Cerebellar nuclear complex (tissue), 1 donor: ENCODE measurements at places on chromosomes 1 and 21.

- DNase-seq: no peak
These were observed 30.2 kb downstream of the S100A6 start for GRCh38 chr1:153505576-153505975.

GRCh38 chr21:39020751-39021477, 162.3 kb downstream of the PSMG1 start:
- DNase-seq: no peak

GRCh38 chr1:44810101-44810761, 1.9 kb downstream of the BTBD19 start:
- DNase-seq: no peak

DNA sequence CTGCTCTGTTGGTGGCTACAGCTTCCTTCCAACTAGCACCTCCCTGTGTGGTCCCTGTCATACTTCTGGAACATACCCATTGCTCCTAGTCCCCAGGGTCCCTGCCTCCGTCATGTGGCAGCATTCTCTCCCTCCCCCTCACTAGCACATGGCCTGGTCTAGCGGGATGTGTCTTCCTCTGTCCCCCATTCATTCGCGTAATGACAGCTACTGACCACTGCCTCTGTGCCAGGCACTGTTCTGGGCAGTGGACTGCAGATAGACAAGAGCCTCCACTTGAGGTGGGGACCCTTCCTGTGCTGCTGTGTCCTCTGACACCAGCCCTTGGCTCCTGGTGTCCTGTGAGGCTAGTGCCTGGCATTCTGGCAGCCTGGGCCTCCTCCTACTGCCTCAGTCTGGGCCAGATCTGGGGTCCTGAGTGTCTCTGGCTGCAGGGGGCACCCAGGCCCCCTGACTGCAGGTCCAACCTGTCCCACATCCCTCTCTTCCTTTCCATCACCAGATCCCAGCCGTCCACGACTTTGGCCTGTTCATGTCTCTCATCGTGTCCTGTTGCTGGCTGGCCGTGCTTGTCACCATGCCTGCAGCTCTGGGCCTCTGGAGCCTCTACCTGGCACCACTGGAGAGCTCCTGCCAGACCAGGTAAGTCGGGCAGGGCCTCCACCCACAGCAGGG, 38.1 kb downstream of the DISP3 start:
- no peak for DNase-seq

GRCh38 chr1:220356981-220357850, 85.0 kb upstream of the RAB3GAP2 start:
- no peak for DNase-seq

- DNase-seq: no peak
These were observed 127.3 kb downstream of the HHIPL2 start for GRCh38 chr1:222420633-222421032.

DNA sequence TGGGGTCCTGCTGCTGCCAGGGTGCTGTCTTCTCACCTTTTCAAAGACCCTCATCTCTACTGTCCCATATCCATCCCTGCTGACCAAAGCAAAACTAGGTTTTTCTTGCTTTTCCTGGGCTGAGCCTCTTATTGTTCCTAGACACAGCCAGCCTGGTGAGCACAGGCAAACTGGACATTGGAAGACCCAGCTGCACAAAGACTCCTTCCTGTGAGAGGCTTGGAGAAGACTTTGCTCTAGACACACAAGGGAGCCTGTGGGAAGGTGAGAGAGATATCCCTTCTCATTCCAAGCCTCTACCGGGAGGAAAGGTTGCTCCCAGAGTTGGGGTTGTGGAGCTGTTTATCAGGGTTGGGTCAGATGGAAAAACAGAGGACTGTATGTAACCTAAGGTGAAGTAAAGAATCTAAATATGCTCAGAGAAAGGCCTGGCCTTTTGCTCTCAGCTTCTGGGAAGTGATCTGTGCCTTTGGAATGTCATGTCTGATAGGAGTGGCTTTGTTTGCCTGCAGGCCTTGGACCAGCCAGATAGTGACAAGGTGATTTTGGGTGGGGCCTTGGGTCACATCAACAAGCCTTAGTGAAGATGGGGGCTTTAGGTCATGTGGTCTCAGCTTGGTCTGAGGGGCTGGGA, 87.6 kb upstream of the RUNX1 start:
- DNase-seq: no peak

GRCh38 chr1:235407419-235407818, 40.2 kb downstream of the TBCE start:
- no peak for DNase-seq

DNA sequence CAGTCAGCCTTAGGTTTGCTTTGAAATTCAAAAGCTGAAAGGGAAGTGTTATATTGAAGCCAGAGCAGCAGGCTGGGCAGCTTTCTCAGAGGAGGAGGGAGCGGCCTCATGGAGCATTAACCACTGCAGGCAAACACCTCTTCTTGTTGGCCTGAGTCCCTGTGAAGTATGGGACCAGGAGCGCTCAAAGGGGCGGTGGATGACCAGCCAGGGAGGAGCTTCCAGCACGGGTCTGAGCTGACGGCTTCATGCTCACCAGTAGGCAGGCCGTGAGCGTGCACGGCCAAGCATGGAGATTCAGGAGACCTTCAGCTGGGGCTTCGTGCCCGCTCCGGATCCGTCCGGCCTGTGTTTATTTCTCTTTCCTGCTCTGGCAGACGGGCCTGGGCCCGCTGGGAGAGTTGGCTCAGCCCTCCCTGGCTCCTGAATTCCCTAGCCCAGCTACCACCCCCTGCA, 245.2 kb downstream of the TRABD2B start:
- DNase-seq: no peak

DNA sequence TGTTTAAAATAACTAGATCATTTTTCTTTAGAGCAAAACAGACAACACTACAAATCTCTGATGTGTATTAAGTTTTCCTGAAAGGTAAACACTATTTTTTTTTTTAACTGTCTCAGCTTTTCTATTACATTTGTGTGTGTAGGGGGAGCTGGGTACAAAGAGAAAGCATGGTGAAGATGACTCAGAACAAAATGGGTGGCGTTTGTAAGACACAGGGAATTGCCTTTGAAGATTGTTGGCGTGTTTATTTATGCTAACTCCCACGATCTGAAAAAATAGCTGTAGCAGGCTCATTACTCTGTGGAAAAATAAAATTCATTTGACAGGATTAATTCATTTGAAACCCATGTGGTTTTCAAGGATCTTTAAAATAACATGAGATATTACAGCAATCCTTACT, 285.1 kb downstream of the RYR2 start:
- no peak for DNase-seq

DNA sequence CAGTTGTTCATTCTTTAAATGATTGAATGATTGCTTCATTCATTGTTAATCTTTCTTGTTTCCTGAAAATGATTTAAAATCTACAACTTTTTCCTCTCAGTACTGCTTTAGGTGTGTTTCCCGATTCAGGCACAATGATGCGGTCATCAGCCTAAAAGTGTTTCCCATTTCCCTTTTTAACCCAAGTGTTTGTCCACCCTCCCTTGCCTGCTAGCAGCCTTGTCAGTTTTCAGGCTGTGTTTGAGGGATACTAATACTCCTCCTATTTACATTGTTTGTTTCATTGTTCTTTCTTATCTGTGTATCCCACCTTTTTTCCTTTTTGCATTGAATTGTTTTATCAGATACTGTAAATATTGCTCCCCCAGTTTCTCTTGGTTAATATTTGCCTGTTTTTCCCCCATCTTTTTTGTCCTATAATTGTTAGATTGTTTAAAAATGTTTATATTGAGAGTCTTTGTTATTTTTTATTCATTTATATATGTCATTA, 131.1 kb downstream of the KIAA0319L start:
- no peak for DNase-seq

DNA sequence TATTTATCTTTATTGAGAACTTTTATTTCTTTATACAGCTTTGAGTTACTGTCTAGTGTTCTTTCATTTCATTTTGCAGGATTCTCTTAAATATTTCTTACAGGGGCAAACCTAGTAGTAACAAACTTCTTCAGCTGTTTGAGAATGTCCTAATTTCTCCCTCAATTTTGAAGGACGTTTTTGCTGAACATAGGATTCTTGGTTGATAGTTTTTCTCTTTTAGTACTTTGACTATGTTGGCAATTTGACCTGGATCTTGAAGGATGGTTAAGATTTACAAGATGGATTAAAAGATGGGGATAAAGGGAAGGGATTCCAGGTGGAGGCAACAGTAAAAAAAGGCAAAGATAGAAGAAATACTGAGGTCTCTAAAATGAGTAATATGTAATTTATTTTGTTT, 38.9 kb downstream of the XPR1 start:
- no peak for DNase-seq

DNA sequence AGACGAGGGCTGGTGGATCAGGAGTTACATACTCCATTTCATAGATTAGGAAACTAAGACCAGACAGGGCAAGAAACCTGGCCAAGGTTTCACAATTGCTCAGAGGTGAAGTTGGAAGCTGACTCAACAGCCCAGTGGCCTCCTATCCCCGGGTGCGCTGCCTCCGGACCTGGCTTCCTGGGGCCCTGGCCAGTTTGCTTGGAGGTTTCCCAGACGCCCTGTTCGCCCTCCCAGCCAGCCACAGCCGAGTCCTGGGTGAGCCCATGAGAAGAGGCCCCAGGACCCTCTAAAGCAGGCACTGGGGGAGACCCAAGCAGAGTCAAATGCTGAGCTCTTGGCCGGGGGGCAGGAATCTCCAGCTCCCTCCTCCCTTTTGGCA, 180.1 kb downstream of the ZBTB18 start:
- no peak for DNase-seq

DNA sequence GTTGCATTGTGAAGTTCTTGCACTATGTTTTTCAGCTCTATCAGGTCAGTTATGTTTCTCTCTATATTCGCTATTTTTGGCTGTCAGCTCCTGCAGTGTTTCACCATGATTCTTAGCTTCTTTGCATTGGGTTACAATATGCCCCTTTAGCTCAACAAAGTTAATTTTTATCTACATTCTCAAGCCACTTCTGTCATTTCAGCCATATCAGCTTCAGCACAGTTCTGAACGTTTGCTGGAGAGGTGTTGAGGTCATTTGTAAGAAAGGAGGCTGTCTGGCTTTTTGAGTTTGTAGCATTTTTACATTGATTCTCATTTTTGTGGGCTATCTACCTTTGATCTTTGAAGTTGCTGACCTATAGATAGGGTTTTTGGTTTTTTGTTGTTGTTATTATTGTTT, 573.2 kb upstream of the RGS18 start:
- DNase-seq: no peak

GRCh38 chr21:39662411-39662953, 49.7 kb downstream of the B3GALT5 start:
- DNase-seq: no peak

- no peak for DNase-seq
These were observed 284.5 kb downstream of the PTPRU start for GRCh38 chr1:29520571-29521437.

- DNase-seq: no peak
These were observed 36.9 kb upstream of the ST6GALNAC5 start for GRCh38 chr1:76830373-76830772.

- no peak for DNase-seq
These were observed 30.1 kb downstream of the C21orf91 start for GRCh38 chr21:17789069-17789468.

- no peak for DNase-seq
These were observed 15.4 kb upstream of the WASF2 start for GRCh38 chr1:27505420-27505680.

DNA sequence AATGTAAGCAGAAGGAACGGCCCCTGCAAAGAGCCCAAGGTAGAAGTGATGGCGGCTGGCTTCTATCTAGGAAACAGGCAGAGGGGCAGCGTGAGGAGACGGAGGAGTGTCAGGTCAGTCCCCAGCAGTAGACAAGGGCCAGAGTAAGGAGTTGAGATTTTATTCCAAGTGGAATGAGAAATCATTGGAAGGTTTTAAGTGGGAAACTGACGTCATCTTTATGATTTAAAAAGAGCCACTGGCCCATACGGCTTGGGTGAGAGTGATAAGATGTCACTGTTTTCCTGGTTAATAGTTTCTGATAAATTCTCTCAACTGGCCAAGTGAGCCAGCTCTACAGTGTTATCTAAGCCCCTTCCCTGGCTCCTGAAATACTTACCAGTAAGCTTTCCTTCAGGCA, 103.2 kb upstream of the CAMK1G start:
- no peak for DNase-seq

GRCh38 chr1:147267711-147268110, 25.2 kb downstream of the CHD1L start:
- DNase-seq: no peak

DNA sequence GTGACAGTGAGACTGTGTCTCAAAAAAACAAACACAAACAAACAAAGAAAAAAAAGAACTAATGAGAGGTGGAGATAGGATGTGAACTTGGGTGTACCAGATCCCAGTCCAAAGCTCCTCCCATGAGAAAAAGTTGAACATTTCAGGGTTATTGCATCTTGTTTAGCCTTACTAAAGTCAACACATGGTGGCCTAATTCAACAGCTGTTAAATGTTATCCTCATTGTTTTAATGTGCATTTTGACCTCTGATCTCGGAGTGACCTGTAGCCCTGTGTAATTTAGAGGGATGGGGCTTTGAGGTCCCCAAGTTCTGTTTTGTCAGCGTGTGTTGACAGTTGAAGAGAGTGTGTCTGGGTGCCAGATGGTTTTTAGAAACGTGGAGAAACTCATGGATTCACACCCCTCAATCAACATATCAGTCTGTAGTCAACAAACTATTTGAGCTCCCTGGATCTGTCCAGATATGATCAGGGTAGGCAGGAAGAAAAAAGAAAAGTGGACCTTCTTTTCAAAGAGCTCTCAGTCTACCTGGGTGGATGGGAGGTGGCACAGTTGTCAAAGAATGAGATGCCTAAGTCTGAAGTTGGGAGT, 34.7 kb downstream of the PTPRU start:
- DNase-seq: no peak

- no peak for DNase-seq
These were observed 30.4 kb downstream of the KCNN3 start for GRCh38 chr1:154839691-154840090.

GRCh38 chr1:33599516-33600115, 127.2 kb downstream of the ZSCAN20 start:
- no peak for DNase-seq
